ENCODE measurements at places on chromosomes 3 and 15.
A peak's percentile ranks its signal among the peaks of the same experiment; 100 is the strongest.

- no peak overlapping the region for H3K27ac ChIP-seq
- no peaks in the 10 kb centered on the region for H3K27me3 ChIP-seq
- DNase-seq: no peak
- no peaks in the 10 kb centered on the region for H3K36me3 ChIP-seq
- H3K4me3 ChIP-seq: no peak overlapping the region
Measured at GRCh38 chr15:90337256-90337655, 14.8 kb upstream of the ZNF774 start.

DNA sequence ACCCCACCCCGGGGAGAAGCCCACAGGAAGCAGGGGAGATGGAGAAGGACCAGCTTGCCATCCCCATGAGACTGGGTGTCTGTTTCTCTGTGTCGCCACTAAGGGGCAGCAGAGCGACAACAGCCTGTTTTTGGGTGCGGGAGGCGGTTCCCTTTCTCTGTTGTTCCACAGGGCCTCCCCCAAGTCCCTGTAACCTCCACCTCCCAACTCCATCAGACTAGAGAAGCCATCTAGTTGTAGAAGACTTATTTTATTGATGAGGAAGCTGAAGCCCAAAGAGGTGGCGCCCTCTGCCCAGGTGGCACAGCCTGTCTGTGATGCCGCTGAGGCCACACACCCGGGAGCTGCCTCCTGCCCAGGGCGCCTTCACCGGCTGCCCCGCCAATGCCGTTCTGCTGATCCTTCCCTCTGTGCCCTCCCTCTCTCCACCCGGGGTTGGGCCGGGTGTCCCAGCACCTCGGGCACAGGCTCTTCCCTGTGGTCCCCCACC, 3.9 kb upstream of the CCDC9B start:
- H3K4me3 ChIP-seq: no peak overlapping the region
- DNase-seq: peak; percentile 75
- no peak overlapping the region for H3K27ac ChIP-seq
- no peaks in the 10 kb centered on the region for H3K27me3 ChIP-seq
- peaks cover 28% of the 10 kb centered on the region for H3K4me1 ChIP-seq

- no peaks in the 10 kb centered on the region for H3K36me3 ChIP-seq
- no peak overlapping the region for H3K4me3 ChIP-seq
- no peak for DNase-seq
- no peaks in the 10 kb centered on the region for H3K27me3 ChIP-seq
- no peak overlapping the region for H3K27ac ChIP-seq
- no peaks in the 10 kb centered on the region for H3K4me1 ChIP-seq
Measured at GRCh38 chr15:73150831-73151230, 98.6 kb downstream of the NEO1 start.

- no peaks in the 10 kb centered on the region for H3K36me3 ChIP-seq
- no peaks in the 10 kb centered on the region for H3K27me3 ChIP-seq
- peak overlapping the region; percentile 90 for H3K27ac ChIP-seq
- H3K4me3 ChIP-seq: no peak overlapping the region
Measured at GRCh38 chr3:115146032-115146417, 1.1 kb downstream of the ZBTB20 start.

DNA sequence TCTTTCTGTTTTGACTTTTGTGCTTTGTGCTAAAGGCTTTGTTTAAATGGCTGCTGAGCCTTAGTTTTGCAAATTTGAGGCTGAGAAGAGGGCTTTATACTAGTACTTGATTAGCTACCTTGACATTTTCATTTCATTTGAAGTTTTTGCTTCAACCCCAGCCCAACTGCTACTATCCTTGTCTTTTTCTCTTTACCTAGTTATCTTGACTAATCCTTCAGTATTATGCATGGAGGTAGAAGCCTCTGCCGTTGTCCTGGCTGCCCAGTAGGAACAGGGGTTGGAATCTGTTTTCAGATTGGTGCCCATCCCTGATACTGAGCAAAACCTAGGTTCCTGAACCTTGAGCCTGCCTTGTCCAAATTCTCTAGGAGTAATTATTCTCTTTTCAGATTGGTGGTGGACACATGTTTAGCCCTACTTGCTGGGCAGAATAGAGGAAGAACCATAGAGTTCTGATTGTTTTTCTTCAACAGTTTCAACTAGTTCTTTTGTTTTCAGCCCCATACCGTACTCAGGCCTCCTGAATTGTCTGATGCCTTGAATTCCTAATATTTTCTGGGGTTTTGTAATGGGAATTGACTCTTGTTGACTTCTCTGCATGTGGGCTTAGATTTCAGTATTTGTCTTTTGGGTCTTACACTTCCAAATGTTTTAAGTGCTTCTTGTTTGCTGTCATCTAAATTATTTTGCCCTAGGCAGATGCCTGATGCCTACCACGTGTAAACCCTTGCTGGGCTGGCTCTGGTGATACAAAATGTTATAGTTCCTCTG, 143.2 kb downstream of the DOCK3 start:
- no peak for DNase-seq
- H3K4me1 ChIP-seq: no peaks in the 10 kb centered on the region
- H3K36me3 ChIP-seq: no peaks in the 10 kb centered on the region
- no peak overlapping the region for H3K27ac ChIP-seq
- H3K4me3 ChIP-seq: no peak overlapping the region

DNA sequence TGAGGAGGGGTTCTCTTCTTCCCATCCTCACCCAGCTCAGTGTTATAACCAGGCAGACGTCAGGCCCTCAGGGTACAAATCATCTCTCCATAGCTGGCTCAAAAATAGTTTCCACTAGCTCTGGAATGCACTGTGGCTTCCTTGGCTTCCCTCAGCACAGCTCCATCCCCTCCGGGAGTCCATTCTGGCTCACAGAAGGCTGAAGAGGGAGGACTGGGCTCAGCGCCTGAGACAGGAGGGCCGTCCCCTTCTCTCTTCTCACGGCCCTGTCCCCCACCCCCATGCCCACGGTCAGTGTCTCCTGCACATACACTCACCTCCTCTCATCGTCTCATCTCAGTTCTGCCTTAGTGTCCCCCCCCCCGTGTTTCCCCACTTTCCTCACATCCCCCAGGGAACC, 50.1 kb downstream of the UMPS start:
- H3K27ac ChIP-seq: peak overlapping the region; percentile 66
- no peaks in the 10 kb centered on the region for H3K27me3 ChIP-seq
- peaks cover 40% of the 10 kb centered on the region for H3K4me1 ChIP-seq
- H3K36me3 ChIP-seq: peaks cover 39% of the 10 kb centered on the region
- no peak overlapping the region for H3K4me3 ChIP-seq

GRCh38 chr3:12957339-12957738, 115.9 kb downstream of the IQSEC1 start:
- no peak overlapping the region for H3K27ac ChIP-seq
- no peaks in the 10 kb centered on the region for H3K27me3 ChIP-seq
- no peaks in the 10 kb centered on the region for H3K36me3 ChIP-seq
- DNase-seq: no peak
- no peak overlapping the region for H3K4me3 ChIP-seq
- H3K4me1 ChIP-seq: peaks cover 17% of the 10 kb centered on the region

DNA sequence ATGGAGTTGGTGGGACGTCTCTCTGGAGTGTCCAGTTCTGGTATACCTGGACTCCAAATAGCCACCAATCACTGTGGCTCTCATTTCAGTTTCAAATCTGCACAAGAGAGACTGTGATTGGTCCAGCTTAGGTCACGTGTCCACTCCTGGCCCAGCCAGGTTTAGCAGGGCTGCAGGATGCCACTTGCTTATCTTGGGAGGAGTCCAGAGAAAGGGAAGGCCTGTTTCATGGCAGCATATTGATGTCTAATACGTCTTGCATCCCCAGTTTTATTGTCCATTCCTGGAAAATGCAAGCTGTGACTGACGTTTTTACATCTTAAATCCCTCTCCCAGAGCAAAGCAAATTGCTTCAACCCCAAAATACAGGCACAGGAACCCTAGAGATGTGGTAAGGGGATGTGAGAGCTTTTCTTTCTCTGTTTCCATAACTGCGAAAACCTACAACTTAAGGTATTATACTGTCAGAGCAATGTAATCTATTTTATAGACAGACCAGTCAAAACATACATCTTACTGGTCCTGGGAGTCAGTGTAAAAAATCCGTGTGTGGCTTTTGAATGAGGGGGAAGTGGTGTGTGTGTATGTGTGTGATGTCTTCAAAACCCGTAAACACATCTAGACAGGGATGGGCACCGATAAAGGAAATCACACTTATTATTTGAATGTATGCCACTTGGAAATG, 274.4 kb downstream of the TLE3 start:
- H3K4me1 ChIP-seq: peaks cover 11% of the 10 kb centered on the region
- DNase-seq: no peak
- H3K27ac ChIP-seq: no peak overlapping the region
- no peaks in the 10 kb centered on the region for H3K36me3 ChIP-seq
- no peak overlapping the region for H3K4me3 ChIP-seq

Data from mesenchymal stem cell (in vitro differentiated cells and primary cell).